ENCODE measurements at places on chromosomes 3 and 15. TPM values are rescaled to one million over a fixed set of nuclear protein-coding genes. Genes with fewer than 3 reads are reported as not detected.

GRCh38 chr3:100001526-100002270, 112.6 kb downstream of the FILIP1L start:
- no peak for DNase-seq

GRCh38 chr15:50145451-50145872, 26.4 kb upstream of the ATP8B4 start:
- DNase-seq, result no peak

DNA sequence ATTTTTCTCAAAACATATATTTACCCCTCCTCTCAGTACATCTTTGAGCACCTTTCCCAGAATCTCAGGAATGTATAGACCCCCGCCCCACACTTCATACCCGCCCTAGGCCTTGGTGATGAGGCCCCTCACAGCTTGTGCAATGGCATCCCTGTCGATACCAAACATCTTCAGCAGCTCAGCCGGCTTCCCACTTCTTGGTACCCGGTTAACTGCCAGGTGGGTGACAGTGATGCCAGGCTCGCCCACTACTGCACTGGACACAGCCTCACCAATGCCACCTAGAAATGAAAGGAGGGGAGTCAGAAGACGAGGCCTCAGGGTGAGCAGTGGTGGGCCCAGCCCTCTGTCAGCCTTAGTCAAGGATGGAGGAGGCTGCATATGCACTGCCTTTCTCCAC, 30.2 kb downstream of the TKT start:
- peak; percentile 58 for DNase-seq

GRCh38 chr3:113516115-113516505, 1.2 kb upstream of the SPICE1 start:
- no peak for DNase-seq

DNA sequence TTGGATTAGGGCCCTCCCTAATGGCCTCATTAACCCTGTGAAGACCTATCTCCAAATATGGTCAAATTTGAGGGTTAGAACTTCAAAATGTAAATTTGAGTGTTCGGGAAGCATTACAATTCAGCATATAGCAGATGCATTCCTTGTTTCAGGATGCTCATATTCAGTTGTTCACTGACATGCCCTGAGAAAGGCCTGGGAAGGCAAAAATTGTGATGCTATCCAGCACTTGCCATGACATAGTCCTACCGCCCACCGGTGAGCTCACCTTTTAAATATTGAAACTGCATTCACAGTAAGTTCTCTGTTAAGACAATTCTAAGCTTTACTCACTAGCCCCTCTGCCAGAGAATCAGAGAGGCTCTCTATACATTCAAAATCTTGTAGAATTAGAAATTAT, 300.3 kb upstream of the CCDC54 start:
- no peak for DNase-seq

DNA sequence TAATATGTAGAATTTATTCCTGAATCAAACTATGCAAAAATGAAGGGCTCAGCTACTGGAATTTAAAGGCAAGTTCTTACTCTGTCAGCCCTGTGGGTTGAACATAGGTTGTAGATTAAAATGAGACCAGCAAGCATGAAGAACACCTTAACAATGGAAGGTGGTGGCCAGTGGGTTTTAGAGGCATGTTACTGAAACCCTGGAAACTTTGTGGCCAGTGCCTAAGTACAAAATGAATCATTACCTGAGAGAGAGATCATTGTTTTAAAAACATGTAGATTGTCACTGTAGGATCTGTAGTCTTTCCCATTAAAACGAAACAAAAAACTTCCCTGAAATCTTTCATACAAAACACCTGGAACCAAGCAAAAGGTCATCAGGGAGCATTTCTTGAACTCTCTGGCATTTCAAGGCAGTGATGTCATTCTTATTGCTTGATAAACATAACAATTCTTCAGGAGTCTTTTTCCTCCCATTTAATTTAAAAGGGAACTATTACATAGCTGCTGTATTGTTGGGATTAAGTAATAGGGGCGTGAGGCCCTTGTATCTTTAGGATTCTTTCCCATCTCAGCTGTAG, 51.8 kb downstream of the TMEM108 start:
- DNase-seq, result no peak

GRCh38 chr3:136664771-136665170, 87.4 kb downstream of the STAG1 start:
- DNase-seq, result no peak

GRCh38 chr15:93209690-93210445, 120.9 kb upstream of the RGMA start:
- no peak for DNase-seq

- no peak for DNase-seq
These were observed 149.9 kb downstream of the NEK10 start for GRCh38 chr3:27219127-27219845.

DNA sequence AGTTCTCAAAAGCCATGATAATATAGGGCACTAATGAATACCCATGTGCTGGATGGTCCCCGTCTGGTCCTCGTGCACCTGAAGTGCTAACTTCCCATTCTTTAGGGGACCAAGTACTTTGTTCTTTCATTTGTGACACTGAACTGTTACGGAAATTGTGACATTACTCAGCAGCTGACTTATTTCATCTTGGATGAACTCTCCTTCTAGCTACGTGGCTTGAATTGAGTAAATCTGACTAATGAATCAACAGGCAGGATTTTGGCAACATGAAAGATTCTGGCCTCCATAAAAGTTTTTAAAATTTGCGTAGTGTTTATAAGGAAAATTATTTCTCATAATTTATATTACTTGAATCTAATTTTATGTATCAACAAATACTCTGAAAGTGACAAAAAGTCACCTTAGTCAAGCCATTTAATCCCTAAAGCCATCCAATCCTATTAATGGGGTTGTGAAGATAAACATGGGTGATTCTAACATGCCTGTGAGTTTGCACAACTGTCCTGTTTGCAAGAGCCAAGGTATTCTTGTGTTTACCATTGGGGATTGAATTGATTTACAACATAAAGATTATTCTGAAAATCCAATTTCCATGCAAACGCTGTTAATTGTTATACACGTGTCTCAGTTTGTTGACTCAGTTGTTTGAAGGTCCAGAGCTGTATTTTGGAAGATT, 119.9 kb downstream of the AGBL1 start:
- DNase-seq, result no peak

CHRD gene
- total RNA-seq, result 1.5 TPM

ARHGEF26 gene
- total RNA-seq, result 3.5 TPM

FBXO40 gene
- 0.08 TPM for total RNA-seq

Measured in chondrocyte (in vitro differentiated cells).